Smooth muscle cell of the brain vasculature (primary cell): ENCODE measurements at places on chromosomes 5 and 9.

DNA sequence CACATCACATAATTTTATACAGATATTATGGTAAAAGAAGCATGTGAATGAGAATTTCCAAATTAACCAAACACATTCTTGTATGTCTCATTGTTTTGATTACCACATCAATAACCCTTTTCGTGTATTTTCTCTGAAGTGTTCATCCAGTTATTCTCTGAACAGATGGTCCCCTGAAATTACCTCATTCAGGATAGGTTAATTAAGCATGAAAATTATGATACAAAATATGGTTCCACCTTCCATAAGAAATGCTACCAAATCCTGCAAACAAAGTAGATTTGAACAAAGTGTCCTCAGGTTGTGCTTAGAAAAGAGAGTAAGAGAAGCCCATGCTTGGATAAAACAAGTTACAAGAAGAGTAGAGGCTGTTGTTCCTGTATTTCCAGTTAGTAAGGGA is 83.1 kb upstream of the LMNB1 start:
- DNase-seq: no peak

- DNase-seq: peak; percentile 12
These were observed 680.0 kb downstream of the TAF11L14 start for GRCh38 chr5:18314192-18314778.

- DNase-seq: no peak
These were observed 60.3 kb upstream of the LRRTM2 start for GRCh38 chr5:138935466-138935865.

- DNase-seq: no peak
These were observed 91.5 kb upstream of the CDH9 start for GRCh38 chr5:27129926-27130325.

DNA sequence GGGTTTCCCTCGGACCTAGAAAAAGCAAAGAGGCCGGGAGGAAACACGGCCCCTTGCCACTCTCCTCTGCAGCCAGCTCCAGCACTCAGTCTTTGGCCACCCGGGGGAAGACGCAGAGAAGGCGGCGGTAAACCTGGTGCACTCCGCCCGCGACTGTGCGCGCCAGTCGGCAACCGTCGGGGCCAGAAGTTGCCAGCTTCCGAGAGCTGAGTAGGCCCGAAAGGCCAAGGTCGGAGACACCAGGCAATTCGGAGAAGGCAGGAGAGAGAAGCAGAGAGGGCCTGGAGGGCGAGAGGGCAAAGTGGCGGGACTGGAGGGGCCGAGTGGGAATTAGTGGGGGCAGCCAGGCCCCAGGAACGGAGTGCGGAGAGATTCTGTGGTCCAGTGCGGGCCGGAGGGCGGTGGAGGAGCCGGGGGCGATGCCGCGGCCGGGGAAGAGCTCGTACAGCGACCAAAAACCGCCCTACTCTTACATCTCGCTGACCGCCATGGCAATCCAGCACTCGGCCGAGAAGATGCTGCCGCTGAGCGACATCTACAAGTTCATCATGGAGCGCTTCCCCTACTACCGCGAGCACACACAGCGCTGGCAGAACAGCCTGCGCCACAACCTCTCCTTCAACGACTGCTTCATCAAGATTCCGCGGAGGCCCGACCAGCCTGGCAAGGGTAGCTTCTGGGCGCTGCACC is at the start of gene FOXB2:
Gene FOXB2 (plus strand): TSS at position 420 of the 690 bp plus-strand sequence. CDS start 0 bp downstream, at position 420.
- no peak for DNase-seq

GRCh38 chr9:25816439-25816838 is 138.2 kb upstream of the TUSC1 start:
- DNase-seq: no peak
